Breast epithelium (tissue), 4 donors: ENCODE measurements at places on chromosomes 2 and 18. TPM values are rescaled to one million over a fixed set of nuclear protein-coding genes. Genes with fewer than 3 reads are reported as not detected.

CD8A gene
- 3.2 TPM for total RNA-seq

GRCh38 chr2:127700527-127701192 lies 637 bp upstream of the SFT2D3 start:
- peak; percentile 84 for DNase-seq

DNA sequence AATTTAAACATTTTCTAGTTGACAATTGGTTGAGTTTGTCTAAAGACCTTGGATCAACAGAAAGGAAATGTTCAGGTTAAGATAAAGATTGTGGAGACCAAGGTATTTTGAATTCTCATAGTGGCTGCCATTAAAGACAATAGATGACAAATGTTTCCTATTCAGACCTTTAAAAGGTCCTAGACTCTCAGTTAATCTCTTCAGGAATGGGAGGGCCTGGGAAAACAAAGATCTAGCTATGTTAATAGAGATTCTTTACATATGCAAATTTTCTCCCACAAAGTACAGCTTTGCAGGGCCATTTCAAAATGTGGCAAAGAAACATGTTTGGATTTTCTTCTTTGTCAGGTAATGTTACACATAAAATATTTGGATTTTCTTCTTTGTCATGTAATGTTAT lies 403.9 kb downstream of the SPAG16 start:
- DNase-seq, result no peak

- no peak for DNase-seq
These were observed 9.9 kb upstream of the ODC1 start for GRCh38 chr2:10457846-10458598.

DNA sequence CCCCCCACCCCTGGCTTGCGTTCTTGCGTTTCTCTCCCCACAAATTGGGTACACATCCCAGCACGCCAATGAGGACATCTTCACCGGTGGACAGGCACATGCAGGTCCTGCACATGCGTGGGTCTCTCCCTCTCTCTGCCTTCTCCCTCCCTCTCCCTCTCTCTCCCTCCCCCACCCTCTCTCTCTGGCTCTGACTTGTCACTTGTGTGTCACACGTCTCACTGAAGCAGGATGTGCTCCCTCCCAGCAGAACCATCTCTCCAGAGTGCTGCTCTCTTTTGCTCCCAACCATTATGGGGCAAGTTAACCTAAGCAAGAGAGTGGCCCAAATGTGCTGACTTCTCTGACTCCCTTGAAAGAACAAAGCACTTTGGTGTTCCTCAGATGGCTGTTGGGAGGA lies 120.8 kb upstream of the CAB39 start:
- no peak for DNase-seq

MBD1 gene
- total RNA-seq, result 71.1 TPM

- no peak for DNase-seq
These were observed 367.4 kb downstream of the FBXO15 start for GRCh38 chr18:73780218-73780617.

MRPL30 gene
- 30.4 TPM for total RNA-seq

GRCh38 chr2:11344342-11344955 lies at the start of gene ROCK2:
Gene ROCK2 (minus strand): TSS chr2:11344636. CDS start chr2:11344136, 500 bp downstream.
- peak; percentile 82 for DNase-seq

CNRIP1 gene
- total RNA-seq, result 63.5 TPM
